ENCODE measurements at places on chromosomes 4 and X. TPM values are rescaled to one million over a fixed set of nuclear protein-coding genes. Genes with fewer than 3 reads are reported as not detected.

GRCh38 chrX:41259516-41259915 lies 74.4 kb upstream of the DDX3X start:
- no peaks in the 10 kb centered on the region for H3K27me3 ChIP-seq
- no peak overlapping the region for H3K27ac ChIP-seq
- no peaks in the 10 kb centered on the region for H3K4me1 ChIP-seq
- DNase-seq = no peak

DNA sequence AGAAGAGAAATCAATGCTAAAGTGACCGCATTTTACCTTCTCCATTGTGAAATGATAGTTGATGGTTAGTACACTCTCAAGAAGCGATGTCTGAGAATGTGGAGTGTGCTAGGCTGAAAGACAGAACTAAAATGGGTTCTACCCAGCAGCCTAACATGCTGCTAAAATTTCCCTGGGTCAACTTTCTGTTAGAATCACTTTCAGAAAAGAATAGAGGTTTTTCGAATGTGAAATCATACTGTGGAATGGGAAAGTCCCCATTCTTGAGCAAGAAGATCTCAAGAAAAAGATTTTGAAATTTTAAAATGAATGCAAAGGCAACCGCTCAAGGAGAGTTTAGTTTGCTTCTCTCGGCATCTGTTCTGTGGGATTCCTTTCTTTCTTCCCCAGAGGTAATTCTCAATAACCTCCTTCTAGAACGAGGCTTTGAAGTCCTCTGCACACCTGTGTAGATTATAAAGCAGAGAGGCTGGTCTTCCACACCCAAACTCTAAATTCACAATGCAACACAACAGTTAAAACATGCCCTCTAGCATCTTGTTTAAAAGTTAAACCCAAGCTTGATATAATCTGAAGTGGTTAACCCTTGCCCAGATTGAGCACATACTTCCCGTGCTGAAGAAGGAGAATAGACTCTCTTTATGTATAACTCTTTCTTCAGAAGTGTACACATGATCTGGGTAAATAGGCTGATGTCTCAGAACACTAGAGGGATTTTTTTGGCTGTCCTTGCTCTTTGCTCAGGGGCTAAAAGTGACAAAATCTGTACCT lies 208.7 kb upstream of the KLF3 start:
- H3K36me3 ChIP-seq = no peaks in the 10 kb centered on the region
- H3K4me1 ChIP-seq = peaks cover 20% of the 10 kb centered on the region
- no peaks in the 10 kb centered on the region for H3K27me3 ChIP-seq
- no peak overlapping the region for H3K4me3 ChIP-seq

GRCh38 chrX:151970661-151971060 lies 3.8 kb downstream of the GABRE start:
- H3K27ac ChIP-seq = no peak overlapping the region
- no peaks in the 10 kb centered on the region for H3K27me3 ChIP-seq
- H3K4me3 ChIP-seq = no peak overlapping the region
- H3K4me1 ChIP-seq = no peaks in the 10 kb centered on the region
- DNase-seq = no peak
- H3K36me3 ChIP-seq = no peaks in the 10 kb centered on the region

DNA sequence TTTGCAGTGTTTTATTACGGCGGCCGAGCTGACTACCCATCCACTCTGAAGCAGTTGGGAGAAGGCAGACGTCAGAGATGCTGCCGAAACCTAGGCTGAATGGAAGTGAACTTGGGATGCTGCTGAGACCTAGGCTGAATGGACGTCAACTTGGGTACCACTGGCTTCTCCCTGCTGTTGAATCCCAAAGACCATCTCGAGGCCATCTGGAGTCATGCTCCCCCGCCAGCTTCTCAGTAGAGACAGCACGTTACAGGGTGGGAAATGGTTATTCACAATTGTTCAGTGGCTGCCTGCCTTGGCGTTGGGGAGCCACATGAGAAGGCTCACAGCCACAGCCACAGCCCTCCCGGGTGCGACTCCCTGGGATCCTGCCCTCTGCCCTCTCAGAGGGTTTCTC lies 40.9 kb downstream of the P2RY8 start:
- H3K36me3 ChIP-seq = peaks cover 23% of the 10 kb centered on the region
- no peak overlapping the region for H3K4me3 ChIP-seq
- peaks cover 14% of the 10 kb centered on the region for H3K4me1 ChIP-seq
- no peak overlapping the region for H3K27ac ChIP-seq

DNA sequence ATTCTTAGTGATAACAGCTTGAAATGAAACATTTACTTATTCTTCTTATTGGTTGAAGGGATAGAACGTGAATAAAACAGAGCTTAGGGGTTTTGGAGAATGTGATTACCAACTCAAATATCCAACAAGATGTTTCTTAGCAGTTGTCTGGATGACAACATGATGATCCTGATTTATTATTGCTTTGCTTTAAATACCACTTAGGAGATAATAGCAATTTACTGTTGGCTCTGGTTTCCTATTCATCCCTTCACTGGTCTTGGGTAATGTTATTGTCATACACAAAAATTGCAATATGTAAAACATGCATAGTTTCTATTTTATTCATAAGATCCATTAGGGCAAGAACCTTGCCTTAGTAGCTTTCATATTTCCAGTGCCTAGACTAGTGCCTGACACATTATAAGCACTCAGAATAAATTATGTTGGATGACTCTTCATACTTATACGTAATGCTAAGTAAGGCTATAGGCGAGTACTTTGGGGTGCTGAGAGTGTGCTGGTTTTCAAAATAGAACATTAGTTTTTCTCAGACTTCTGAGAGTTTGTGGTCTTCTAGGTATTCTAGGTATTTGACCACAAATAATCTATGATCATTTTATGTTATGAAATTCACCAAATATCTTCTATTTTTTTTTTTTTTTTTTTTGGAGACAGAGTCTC lies 58.6 kb upstream of the PGRMC2 start:
- H3K4me3 ChIP-seq = no peak overlapping the region
- H3K27me3 ChIP-seq = no peaks in the 10 kb centered on the region
- H3K36me3 ChIP-seq = no peaks in the 10 kb centered on the region
- no peak for DNase-seq

- H3K4me1 ChIP-seq = no peaks in the 10 kb centered on the region
- no peak for DNase-seq
- H3K36me3 ChIP-seq = no peaks in the 10 kb centered on the region
- no peak overlapping the region for H3K27ac ChIP-seq
- H3K4me3 ChIP-seq = no peak overlapping the region
Measured at GRCh38 chr4:24680746-24681448, 96.5 kb upstream of the DHX15 start.

DNA sequence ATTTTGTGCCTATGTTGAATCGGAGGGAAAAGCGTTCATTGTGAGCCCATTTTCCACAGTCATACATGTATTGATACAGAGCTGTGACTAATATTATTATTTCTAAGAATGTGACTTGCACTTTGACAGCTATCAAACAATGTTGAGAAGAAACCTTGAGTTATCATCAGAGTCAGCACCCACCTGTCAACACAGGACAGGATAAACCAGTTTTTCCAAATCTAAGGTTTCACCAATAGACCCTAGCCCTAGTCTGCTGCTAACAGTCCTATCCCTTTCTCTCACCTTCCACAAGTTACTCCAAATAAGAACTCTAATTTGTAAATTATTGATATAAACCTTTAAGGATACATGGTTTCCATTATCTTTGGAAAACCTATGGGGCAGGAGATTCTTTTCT lies 47.7 kb upstream of the DHX15 start:
- H3K27ac ChIP-seq = no peak overlapping the region
- no peaks in the 10 kb centered on the region for H3K4me1 ChIP-seq
- no peaks in the 10 kb centered on the region for H3K27me3 ChIP-seq
- no peak for DNase-seq
- no peaks in the 10 kb centered on the region for H3K36me3 ChIP-seq

DNA sequence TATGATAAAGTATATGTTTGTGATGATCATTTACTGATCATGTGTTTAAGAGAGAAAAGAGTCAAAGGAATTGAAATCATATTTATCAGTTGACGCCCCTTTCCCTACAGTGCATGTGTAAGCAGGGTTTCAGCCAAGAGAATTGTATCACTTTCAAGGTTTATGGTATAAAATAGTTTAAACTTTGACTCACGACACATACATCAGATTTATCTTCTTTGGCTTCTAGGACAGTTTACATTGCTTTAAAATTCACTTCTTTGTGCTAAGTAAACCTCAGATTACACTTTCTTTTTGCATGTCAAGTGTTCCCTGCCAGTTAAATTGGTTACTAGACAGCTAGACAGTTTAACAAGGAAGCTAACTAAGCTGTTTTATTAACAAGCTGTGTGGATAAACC lies 86.3 kb upstream of the MYOZ2 start:
- no peaks in the 10 kb centered on the region for H3K27me3 ChIP-seq
- H3K27ac ChIP-seq = no peak overlapping the region
- no peaks in the 10 kb centered on the region for H3K4me1 ChIP-seq
- H3K4me3 ChIP-seq = no peak overlapping the region
- H3K36me3 ChIP-seq = no peaks in the 10 kb centered on the region

GRCh38 chrX:150574559-150575418 lies 6.4 kb downstream of the MTM1 start:
- no peaks in the 10 kb centered on the region for H3K36me3 ChIP-seq
- DNase-seq = no peak
- peaks cover 90% of the 10 kb centered on the region for H3K4me1 ChIP-seq
- no peaks in the 10 kb centered on the region for H3K27me3 ChIP-seq
- H3K4me3 ChIP-seq = peak overlapping the region; percentile 57

- H3K36me3 ChIP-seq = no peaks in the 10 kb centered on the region
- no peaks in the 10 kb centered on the region for H3K27me3 ChIP-seq
- no peak overlapping the region for H3K4me3 ChIP-seq
- H3K27ac ChIP-seq = no peak overlapping the region
Measured at GRCh38 chrX:119095936-119096335, 23.1 kb downstream of the CT47C1 start.

GRCh38 chr4:126386512-126386911 lies 1071.8 kb downstream of the FAT4 start:
- H3K36me3 ChIP-seq = no peaks in the 10 kb centered on the region
- no peak for DNase-seq
- no peaks in the 10 kb centered on the region for H3K4me1 ChIP-seq
- no peak overlapping the region for H3K27ac ChIP-seq

DNA sequence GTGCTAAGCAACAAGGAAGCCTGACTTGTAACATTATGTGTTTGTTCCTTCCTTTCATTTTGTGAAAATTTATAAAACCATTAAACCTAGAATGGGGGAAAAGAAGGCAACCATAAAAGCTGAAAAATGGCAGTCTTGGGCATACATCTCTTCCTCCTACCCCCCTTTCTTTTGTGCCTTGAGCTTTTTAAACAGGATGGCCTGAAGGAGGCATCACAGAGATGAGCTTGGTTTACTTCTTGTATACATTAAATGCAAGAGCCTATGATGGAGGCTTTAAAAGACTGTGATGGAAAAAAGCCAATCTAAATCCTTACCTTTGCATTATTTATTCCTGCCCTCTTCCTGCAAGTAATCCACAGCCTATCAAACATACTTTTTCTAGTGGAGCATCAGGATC lies 36.2 kb upstream of the ADH7 start:
- no peaks in the 10 kb centered on the region for H3K4me1 ChIP-seq
- no peak overlapping the region for H3K4me3 ChIP-seq
- no peak for DNase-seq
- no peak overlapping the region for H3K27ac ChIP-seq
- no peaks in the 10 kb centered on the region for H3K36me3 ChIP-seq

- no peaks in the 10 kb centered on the region for H3K36me3 ChIP-seq
- no peaks in the 10 kb centered on the region for H3K27me3 ChIP-seq
- H3K27ac ChIP-seq = no peak overlapping the region
- no peak overlapping the region for H3K4me3 ChIP-seq
- no peak for DNase-seq
Measured at GRCh38 chr4:182418054-182418734, 175.0 kb downstream of the TENM3 start.

GRCh38 chr4:163384926-163385325 lies 41.2 kb downstream of the NPY5R start:
- H3K4me1 ChIP-seq = no peaks in the 10 kb centered on the region
- no peak for DNase-seq
- H3K36me3 ChIP-seq = no peaks in the 10 kb centered on the region
- no peaks in the 10 kb centered on the region for H3K27me3 ChIP-seq
- H3K4me3 ChIP-seq = no peak overlapping the region

DNA sequence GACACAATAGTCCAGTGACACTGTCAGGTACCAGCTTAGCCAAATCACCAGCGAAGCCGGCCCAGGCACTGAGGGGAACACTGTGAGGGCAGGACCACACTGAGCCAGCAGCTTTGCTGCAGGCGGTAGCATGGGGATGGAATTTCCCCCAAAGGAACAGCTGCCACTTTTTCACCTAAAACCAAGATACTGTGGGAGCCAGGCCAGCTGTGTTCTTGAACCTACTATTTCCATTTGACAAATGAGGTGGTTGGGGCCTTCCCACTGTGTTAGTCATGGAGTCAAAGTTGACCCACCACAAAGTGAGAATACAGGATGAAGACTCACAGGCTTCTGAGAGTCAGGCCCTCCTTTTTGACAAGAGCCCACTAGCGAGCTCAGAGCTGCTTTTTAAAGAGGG lies 70.7 kb upstream of the SH3RF1 start:
- H3K4me1 ChIP-seq = no peaks in the 10 kb centered on the region
- DNase-seq = no peak
- no peak overlapping the region for H3K4me3 ChIP-seq
- no peaks in the 10 kb centered on the region for H3K27me3 ChIP-seq
- H3K36me3 ChIP-seq = no peaks in the 10 kb centered on the region

DNA sequence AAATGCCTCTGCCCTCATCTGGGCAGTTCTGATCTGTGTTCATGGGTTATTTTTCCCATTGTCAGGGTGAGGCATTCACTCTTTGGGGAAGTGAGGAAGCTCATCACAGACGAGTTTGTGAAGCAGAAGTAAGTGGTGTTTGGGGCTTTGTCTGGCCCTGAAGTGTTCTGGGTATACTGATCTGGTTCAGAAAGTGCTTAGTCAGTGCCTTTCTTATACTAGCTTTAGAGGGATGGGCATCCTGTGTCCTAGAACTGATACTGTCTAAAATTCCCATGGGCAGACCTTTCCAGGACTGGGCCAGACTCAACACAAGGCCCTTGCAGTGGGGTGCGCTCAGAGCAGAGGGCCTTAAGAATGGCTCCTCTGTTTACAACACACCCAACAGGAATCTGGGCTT lies 6.4 kb downstream of the TRO start:
- no peaks in the 10 kb centered on the region for H3K27me3 ChIP-seq
- no peak overlapping the region for H3K4me3 ChIP-seq
- H3K27ac ChIP-seq = no peak overlapping the region
- DNase-seq = no peak

- no peak overlapping the region for H3K27ac ChIP-seq
- no peaks in the 10 kb centered on the region for H3K27me3 ChIP-seq
- peaks cover 49% of the 10 kb centered on the region for H3K4me1 ChIP-seq
- H3K4me3 ChIP-seq = no peak overlapping the region
- H3K36me3 ChIP-seq = no peaks in the 10 kb centered on the region
Measured at GRCh38 chr4:76977736-76978350, 28.3 kb downstream of the SEPTIN11 start.

DNA sequence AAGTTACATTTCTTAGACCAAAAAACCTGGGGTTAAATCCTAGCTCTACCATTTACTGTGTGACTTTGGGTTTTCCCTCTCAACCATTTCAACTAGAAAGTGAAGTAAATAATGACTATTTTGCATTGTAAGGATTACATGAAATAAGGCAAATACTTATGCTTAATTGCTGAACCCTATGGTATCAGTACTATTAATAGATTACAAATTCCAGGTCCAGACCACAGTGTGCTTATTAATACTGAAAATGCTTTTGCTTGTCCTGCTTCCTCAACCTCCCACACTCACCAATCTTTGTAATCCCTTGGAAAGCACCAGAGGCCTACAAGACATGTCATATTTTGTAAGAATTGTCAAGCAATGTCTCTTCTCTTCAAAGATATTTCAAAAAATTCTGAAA lies 456.5 kb downstream of the SPOCK3 start:
- H3K4me1 ChIP-seq = no peaks in the 10 kb centered on the region
- DNase-seq = no peak
- H3K36me3 ChIP-seq = no peaks in the 10 kb centered on the region

CFI gene
- not detected for total RNA-seq

CRMP1 gene
- not detected for total RNA-seq

DCAF4L1 gene
- total RNA-seq = 0.32 TPM

PRDM8 gene
- 19.8 TPM for total RNA-seq

IL1RAPL1 gene
- not detected for total RNA-seq
